Fibroblast of skin of abdomen (primary cell): ENCODE measurements at places on chromosomes 2 and 18.

- DNase-seq: peak; percentile 26
These were observed 142.7 kb downstream of the SCG2 start for GRCh38 chr2:223459328-223459939.

- DNase-seq: no peak
These were observed 106.8 kb downstream of the ARHGAP28 start for GRCh38 chr18:6836331-6836730.

DNA sequence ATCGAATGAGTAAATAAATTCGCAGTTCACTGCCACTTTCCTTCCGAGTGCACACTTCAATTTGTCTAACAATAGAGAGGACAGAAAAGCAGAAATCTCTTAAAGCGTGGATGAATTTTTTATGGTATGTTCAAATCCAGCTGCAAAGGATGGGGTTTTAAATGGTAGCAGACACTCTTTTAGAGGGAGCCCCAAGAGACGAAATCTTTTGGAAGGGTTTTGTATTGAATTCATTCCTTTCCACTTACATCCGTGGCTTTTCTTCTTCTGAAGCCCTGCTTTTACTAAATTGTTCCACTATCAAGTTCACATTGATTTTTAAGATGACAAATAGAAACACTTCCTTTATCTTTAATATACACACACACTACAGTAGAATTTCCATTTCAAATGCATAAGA, 680.7 kb downstream of the NR4A2 start:
- no peak for DNase-seq

GRCh38 chr18:711310-711656, 1.1 kb downstream of the ENOSF1 start:
- peak; percentile 8 for DNase-seq

GRCh38 chr2:100246163-100247145, 75.8 kb downstream of the LONRF2 start:
- DNase-seq: no peak

GRCh38 chr2:110219496-110220189, 7.3 kb upstream of the MTLN start:
- DNase-seq: peak; percentile 79

- DNase-seq: no peak
These were observed 409.1 kb upstream of the CRIM1 start for GRCh38 chr2:35946478-35946877.

- peak; percentile 17 for DNase-seq
These were observed 225.8 kb upstream of the SIX3 start for GRCh38 chr2:44715671-44716081.

DNA sequence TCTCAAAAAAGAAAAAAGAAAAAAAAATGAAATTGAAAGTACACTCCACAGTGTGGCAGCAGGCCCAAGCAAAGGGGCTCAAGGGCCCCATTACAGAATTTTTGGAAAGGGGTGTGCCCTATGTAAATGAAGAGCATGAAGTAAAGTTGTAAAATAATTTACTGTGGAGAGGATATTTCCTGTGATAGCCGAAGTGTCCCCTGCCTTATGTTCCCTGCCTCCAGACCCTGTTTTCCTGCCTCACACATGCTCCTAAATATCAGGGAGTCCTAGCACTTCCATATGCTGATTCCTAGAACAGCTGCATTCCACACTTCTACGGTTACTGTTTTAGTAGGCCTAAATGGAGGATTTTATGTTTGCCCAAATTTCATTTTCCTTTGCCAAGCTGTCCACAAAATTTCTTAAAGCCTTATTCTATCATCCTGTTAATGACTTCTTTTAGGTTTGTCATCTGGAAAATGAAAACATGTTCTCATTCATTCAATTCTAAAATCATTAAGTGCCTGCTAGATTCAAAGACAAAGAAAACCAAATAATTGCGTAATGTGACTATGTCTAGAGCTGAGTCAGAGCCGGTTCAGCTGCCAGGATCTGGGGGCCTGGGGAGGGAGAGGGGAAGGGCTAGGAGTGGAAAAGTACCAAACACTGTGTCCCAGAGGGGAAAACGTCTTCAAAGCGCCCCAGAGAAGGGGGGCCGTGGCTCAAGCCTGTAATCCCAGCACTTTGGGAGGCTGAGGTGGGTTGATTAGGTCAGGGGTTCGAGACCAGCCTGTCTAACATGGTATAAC, 25.9 kb upstream of the IMPA2 start:
- peak; percentile 92 for DNase-seq

GRCh38 chr18:36769172-36769571, 59.6 kb downstream of the TPGS2 start:
- no peak for DNase-seq

GRCh38 chr18:48222118-48222517, 187.1 kb downstream of the ZBTB7C start:
- peak; percentile 26 for DNase-seq

DNA sequence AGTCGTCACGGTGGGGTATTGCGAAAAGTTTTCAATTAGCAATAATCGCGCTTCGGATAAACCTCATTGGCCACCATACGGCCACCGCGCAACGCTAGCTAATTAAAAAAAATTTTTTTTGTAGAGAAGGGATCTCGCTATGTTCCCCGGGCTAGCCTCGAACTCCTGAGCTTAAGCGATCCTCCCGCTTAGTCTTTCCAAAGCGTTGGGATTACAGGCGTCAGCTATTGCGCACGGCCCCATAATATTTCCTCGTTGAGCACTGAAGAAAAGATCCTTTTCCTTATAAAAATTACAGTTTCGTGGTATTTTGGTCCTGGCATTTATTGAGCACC, 759 bp upstream of the ACTR1B start:
- DNase-seq: peak; percentile 12

GRCh38 chr2:98654699-98655495, 46.5 kb downstream of the UNC50 start:
- DNase-seq: no peak

GRCh38 chr18:58287353-58288274, 243.6 kb downstream of the NEDD4L start:
- DNase-seq: no peak

GRCh38 chr2:147603876-147604275, 241.0 kb upstream of the ACVR2A start:
- no peak for DNase-seq

DNA sequence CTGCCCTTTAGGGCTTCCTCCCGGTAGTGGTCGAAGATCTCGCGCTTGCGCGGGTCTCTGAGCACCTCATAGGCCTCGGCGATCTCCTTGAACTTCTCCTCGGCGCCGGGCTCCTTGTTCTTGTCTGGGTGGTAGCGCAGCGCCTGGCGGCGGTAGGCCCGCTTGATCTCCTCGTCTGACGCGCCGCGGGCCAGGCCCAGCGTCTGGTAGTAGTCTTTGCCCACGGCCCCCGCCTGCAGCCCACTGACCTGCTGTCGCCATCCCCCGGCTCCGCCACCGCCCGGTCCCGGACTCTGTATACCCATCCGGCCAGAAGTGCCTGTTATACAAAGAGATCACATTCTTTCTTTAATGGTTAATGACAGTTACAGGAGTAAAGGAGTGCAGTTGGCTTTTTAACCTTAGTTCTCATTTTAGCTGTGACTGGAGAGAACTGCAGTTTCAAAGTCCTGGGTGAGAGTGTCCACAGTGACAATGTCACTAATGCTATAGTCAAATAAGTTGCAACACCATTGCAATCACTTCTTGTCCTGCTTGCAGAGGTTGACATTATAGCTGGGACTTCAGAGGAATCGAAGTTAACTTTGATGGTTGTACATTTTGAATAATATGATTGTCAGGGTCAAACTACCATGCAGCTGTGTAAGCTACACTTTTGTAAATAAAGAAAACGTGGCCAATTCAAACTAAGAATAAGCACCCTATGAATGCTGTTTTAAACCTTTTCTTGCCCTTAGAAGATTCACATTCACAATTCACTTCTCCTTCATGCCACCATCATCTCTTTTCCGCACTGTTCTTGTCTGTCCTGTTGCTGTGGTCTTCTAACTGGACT, 35.3 kb upstream of the CAVIN2 start:
- DNase-seq: no peak
